ENCODE measurements at places on chromosomes 12 and 14. TPM values are rescaled to one million over a fixed set of nuclear protein-coding genes. Genes with fewer than 3 reads are reported as not detected.
A peak's percentile ranks its signal among the peaks of the same experiment; 100 is the strongest.

Gene CDH24
- 23.9 TPM for polyA plus RNA-seq

Gene PAPLN
- polyA plus RNA-seq, result 40.8 TPM

Gene MUCL1
- polyA plus RNA-seq, result not detected

Gene GPR84
- polyA plus RNA-seq, result 0.24 TPM

Gene ADAM20
- polyA plus RNA-seq, result 0.16 TPM

Gene MYO1H
- polyA plus RNA-seq, result 3.9 TPM

Gene SLC25A21
- 3.3 TPM for polyA plus RNA-seq

Gene LMNTD1
- polyA plus RNA-seq, result not detected

Gene DNAH10
- polyA plus RNA-seq, result 7.6 TPM

GRCh38 chr14:87995500-87996290, 2.7 kb upstream of the GALC start:
- no peak for DNase-seq

DNA sequence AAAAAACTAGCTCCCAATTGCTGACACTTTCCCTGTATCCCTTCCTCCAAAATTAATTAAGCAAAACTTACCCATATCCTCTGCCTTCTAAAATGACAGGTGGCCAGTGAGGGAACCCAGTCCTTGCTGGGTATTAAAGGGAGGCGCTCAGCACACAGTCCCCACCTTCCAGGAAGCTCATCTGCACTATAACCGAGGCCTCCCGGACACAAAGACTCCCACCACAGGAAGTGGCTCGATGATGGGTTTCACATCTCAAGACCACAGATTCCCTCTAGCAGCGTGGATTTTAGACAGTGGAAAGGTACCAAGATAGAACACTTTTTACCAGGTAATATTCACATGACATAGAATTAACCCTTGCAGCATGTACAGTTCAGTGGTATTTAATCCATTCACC, 126.8 kb upstream of the NCOR2 start:
- DNase-seq, result no peak

DNA sequence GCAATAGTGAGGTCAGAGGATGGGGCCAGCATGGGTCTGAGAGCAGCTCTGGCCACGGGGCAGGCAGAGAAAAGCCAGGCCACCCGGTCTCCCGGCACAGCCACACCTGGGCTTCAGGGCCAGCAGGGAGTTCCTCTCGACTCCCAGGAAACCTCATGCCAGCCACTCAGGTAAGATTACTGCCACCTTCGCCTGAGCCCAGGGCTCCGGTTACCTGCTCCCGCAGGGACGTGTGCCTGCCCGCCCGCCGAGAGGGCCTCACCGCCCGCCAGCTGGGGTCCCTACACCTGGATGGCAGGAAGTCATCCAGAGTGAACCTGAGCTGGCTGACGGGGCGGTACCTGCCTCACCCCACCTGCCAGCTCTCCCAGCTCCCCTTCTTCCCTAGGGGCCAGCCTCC, 7.3 kb downstream of the JAG2 start:
- DNase-seq, result no peak

- DNase-seq, result no peak
Measured at GRCh38 chr12:133010657-133011297, 24.6 kb downstream of the ZNF26 start.

DNA sequence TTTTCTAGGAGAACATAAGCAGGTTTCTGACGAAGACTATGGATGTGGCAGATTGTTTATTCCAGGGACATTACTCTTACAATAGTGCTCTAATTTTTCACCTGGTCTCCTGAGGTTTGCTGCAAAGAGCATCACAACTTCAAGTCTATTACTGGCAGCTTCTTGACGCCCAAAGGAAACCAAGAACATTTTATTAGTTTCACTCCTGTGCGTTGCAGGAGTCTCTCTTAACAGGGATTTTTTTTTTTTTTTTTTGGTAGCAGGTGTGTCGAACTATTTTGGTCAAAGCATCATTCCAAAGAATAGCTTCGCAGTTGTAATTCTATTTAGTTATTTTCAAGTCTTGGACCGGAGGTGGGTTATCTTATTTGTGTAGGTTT, 1.2 kb downstream of the ANO4 start:
- no peak for DNase-seq

GRCh38 chr12:47032644-47033043, 46.8 kb upstream of the PCED1B start:
- peak; percentile 40 for DNase-seq

- DNase-seq, result no peak
Measured at GRCh38 chr14:99742074-99742473, 51.1 kb upstream of the EML1 start.

DNA sequence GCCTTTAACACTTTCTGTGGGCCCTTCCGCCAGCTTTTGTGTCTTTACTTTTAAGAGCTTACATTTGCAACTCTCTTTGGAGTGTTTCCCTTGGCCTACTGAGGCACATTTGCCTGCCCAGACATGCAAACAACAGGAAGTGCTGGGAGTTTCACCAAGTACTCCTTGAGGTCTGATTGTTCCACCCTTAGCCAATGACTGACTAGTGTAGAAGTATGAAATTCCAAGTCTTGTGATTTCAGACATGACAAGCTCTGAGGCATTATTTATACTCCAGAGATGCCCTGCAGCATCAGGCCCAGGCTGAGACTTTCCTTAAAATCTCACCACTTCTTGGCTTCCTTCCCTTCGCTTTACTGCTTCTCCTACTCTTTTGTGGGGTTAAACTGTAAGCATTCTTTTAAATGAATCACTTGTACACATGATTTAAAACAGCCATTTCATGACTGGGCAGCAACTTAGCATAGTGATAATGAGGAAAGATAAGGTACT, 174.1 kb downstream of the SLC6A15 start:
- no peak for DNase-seq

DNA sequence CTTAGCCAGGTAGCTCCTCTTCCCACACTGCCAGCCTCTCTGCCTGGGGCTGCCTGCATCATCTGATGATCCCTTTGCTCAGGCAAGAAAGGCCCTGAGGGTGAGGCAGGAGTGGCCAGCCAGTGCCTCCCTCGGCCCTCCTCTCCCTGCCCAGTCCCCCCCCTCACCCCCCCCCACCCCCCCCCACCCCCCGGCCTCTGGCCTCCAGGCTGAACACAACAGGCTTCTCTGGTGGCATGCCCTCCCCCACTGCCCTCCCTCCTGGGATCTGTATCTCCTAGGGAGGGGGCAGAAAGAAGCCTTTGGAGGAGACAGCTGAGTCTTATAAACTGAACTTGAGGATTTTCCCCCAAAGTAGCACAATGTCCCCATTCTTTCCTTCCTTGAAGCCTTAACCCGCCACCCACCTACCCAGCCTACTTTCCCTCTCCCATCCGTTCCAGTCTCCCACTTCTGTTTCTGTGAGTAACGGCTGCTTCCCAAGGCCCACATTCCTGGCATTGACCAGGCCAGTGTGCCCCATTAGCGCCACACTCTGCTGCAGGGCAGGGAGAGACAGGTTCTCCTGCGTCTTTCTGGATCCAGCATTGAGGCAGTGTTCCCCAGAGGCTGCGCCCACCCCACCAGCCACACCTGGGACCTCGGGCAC, 82.1 kb downstream of the B4GALNT3 start:
- DNase-seq, result peak; percentile 40

DNA sequence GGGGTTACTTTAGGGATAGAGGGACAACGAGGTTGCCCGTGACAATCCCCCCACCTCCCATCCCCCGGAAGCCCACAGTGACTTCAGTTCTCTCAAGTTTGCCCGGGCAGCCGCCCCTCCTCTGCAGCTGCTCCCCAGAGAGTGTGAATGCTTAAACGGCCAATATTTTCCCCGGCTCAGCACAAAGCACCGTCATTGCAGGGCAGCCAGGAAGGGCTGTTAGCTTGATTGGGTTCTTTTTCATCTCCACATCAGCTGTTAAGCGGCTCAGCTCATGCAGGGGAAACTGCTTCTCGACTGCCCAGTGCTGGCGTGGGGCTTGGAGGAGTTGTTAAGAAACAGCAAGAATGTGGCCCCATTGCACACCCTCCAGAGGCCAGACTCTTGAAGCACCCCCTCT, 120.5 kb upstream of the NCOR2 start:
- no peak for DNase-seq

- no peak for DNase-seq
Measured at GRCh38 chr12:117522559-117522958, 161.1 kb upstream of the NOS1 start.

- DNase-seq, result no peak
Measured at GRCh38 chr14:61338457-61338856, 17.1 kb downstream of the PRKCH start.

GRCh38 chr14:59245809-59246295, 57.4 kb downstream of the DAAM1 start:
- no peak for DNase-seq

GRCh38 chr14:23425169-23425568, 10.3 kb downstream of the MYH7 start:
- DNase-seq, result no peak

- DNase-seq, result no peak
Measured at GRCh38 chr14:68239988-68240771, 420.6 kb downstream of the RAD51B start.

DNA sequence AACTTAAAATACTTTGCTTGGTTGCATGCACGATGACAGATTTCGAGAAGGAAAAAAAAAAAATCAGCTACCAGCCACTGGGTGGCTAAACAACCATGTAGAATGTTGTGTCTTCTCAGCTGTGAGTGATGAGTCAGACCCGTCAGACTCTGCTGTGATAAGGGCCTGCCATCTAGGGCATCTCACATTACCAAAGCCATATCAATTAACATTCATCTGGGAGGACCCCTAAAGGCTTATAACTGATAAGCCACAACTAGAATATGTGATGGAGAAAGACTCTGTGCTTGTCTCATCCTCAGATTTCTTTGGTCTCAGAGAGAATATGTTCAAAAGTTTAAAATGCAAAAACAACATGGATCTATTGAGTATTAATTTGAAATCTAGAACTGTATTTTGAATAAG, 111.5 kb downstream of the PAX9 start:
- DNase-seq, result no peak
